ENCODE measurements at places on chromosomes 12 and 14. TPM values are rescaled to one million over a fixed set of nuclear protein-coding genes. Genes with fewer than 3 reads are reported as not detected.

MORN3 gene
- total RNA-seq, result 0.47 TPM

SPTB gene
- total RNA-seq, result not detected

SLC39A2 gene
- total RNA-seq, result not detected

KRT72 gene
- not detected for total RNA-seq

DPY19L2 gene
- 1.5 TPM for total RNA-seq

TPPP2 gene
- not detected for total RNA-seq

LMNTD1 gene
- 0.07 TPM for total RNA-seq

SERPINA10 gene
- total RNA-seq, result not detected

OASL gene
- total RNA-seq, result 7.7 TPM

MAP1LC3B2 gene
- 0.44 TPM for total RNA-seq

PTGER2 gene
- not detected for total RNA-seq

CD27 gene
- not detected for total RNA-seq

KRT74 gene
- not detected for total RNA-seq

NINJ2 gene
- 5.7 TPM for total RNA-seq

IAPP gene
- total RNA-seq, result not detected

PPP1R1A gene
- total RNA-seq, result not detected

C12orf54 gene
- not detected for total RNA-seq

VRTN gene
- not detected for total RNA-seq

Measured in mammary microvascular endothelial cell (primary cell).